Thymus (tissue), 14 donors: ENCODE measurements at places on chromosomes 6 and 20.

DNA sequence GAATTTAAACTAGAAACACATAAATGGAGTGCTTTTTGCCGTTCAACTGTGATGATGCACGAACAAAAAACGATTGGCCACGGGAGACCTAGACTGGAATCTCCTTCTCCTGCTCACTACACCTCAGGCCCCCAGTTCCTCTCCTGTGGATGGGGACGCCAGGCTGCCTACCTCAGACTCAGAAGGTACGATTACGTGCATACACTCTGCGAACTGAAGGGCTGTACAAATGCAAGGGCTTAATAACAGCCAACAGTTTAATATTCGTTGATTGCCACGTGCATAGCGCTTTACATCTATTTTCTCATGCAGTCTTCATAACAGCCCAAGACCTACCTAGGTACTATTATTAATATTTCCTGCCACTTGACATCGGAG, 495 bp upstream of the ARMC2 start:
- DNase-seq, result no peak

GRCh38 chr20:49964964-49965780, 17.6 kb upstream of the SNAI1 start:
- no peak for DNase-seq

DNA sequence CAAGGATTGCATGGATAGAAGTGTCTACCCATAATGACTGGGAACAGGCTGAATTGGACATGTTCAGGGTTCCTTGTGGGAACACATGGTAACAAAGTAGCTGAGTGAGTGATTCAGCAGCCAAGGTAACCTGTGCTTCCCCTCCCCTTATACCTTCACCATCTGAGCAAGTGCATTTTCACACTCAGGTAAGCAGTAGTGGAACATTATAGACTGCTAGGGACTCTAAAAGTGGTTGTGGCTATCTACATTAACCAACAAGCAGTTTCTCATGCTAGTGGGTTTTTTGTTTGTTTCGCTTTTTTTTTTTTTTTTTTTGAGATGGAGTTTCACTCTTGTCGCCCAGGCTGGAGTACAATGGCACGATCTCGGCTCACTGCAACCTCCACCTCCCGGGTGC, 41.4 kb downstream of the KIZ start:
- DNase-seq, result no peak

- DNase-seq, result peak; percentile 79
Measured at GRCh38 chr20:62407221-62407992, at the start of gene CABLES2. CABLES2 (minus strand) TSS chr20:62407285; CDS start chr20:62407276, 9 bp downstream.

DNA sequence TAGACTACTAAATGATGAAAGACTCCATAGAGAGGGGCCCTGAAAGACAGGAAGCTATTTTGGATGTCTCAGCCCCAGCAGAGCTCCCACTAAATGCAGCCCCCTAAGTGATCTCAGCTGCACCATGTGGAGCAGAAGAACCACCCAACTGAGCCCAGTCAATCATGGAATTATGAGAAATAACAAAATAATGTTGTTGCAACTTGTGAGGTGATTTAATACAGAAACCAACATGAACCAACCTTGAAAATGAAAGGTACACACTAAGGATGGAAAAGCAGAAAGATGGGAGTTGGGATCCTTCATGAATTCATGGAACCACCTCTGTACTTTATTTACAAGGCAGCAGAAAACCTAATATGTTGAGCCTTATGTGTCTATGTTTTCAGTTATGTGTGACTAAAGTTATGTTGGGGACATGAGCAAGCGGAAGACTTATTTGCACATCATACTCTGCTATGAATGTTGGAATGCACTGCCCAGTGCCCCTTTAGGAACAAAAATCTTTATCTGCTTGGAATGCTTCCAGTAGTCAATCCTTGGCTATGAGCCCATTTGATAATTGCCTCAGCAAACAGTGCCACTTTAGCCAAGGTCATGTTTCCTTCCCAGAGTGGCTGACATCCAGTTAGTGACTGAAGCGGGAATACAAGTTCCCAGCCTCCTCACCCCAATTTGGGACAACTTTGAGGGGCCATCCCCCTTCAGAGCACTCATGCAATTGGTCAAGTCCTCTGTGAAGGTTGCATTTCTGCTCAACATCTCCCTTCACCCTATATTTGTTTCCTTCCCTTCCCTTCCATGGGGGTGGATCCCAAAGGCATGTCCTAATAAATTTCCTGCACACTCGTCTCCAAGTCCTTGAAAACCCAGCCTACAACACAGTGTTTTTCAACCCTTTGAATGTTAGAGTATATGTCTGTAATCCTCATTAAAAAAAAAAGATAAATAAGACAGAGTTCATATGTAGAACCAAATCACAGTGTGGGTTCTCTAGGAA, 18.4 kb downstream of the TP53RK start:
- DNase-seq, result no peak

DNA sequence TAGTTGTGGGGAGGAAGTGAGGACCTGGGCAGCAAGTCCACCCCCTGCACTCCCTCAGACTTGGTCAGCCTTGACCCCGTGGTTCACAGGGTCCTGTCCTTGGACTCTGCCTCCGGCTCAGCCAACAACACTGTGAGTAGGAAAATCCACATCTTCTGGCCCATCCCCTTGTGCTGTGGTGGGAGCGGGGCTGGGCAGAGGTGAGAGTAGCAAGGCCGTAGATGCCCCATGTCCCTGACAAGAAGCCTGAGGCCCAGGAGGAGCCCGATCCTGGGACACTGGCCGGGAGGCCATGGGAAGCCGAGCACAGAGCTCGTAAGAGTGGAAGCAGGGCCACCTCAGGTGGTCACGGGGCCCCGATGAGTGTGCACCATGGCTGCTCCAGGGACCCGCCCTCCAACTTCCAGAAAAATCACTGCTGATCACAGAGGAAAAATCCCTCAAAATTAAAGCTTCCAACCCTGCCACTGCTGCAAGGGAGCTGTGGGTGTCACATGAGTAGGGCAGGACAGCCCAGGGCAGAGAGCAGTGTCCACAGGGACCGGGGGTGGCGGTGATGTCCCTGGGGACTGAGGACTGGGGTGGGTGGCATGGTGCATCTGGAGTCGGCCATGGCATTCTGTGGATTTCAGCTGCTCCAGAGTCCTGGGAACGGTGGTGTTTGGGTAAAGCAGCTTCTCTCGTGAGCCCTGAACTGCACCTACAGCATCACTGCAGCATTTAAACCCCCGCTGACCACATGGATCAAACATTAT, 189.4 kb downstream of the DLL1 start:
- no peak for DNase-seq

GRCh38 chr6:8637896-8638597, 202.7 kb upstream of the SLC35B3 start:
- no peak for DNase-seq

- no peak for DNase-seq
Measured at GRCh38 chr20:879626-880025, 36.5 kb downstream of the ANGPT4 start.

DNA sequence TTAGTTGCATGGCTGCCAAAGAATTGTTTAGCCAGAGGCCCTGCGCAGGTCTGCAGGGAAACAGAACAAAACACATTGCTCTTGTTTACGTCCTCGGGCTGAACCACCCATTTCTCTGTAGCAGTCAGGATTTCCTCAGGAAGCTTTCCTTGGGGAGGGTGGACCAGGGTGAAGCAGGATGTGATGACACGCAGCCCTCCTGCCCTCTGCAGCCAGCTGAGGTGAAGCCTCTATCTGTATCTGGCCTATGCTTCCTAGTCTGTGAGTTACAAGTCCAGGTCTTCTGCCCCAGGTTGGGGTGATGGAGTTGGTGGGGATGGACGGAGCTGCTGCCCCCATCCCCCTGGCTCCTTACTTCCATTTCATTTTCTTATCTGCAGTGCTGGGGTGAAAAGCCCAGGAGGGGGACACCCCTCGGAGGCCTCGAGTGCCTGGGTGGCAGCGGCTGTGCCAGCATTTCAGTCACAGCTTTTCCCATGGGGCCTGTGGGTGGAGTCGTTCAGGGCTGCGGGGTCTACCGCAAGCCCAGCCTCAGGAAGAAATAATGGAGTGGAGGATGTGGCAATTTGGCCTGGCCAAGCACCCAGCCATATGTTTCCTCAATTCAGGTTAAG, 24.9 kb downstream of the SASH1 start:
- no peak for DNase-seq

- DNase-seq, result no peak
Measured at GRCh38 chr6:126232671-126233070, 107.2 kb upstream of the CENPW start.

GRCh38 chr20:46027245-46027853, 1.7 kb upstream of the SLC12A5 start:
- peak; percentile 30 for DNase-seq

DNA sequence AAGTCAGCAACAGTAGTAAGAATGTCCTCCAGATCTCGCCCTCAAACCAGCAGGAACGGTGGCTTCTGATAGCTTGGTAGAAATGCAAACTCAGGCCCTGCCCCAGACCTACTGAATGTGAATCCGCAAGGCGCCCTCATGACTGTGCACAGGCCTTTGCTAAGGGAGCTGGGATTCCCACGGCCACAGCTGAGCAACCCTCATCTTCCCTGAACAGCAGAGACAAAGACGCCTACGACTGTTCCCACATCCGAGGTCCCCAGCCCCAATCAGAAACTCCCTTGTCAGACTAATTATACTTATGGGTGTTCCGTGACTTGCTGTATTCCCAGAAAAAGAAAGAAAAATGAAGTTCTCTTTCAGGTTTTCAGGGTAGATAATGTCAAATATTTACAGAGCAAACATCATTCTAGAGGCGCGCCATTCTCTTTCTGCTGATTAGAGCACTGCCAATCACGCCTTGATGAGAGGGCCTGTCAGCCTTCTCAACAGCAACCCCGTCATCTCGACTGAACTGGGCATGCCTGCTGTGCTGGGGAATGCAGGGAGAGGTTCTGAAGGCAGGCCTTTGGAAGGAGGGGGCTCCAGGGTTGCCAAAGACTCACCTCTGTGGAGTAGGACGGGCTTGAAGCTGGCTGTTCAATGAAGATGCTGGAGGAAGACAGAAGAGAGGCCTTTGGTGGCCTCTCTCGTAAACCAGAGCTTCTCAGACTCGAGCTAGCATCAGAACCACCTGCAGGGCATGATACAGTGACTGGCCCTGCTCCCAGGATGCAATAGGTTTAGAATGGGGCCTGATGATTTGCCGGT, 79.9 kb downstream of the ZNF217 start:
- DNase-seq, result no peak

GRCh38 chr6:117512056-117512828, 29.8 kb downstream of the DCBLD1 start:
- no peak for DNase-seq

GRCh38 chr6:140684776-140685550, 1310.5 kb upstream of the CITED2 start:
- DNase-seq, result no peak

- no peak for DNase-seq
Measured at GRCh38 chr20:49603209-49603627, 35.3 kb upstream of the PTGIS start.

DNA sequence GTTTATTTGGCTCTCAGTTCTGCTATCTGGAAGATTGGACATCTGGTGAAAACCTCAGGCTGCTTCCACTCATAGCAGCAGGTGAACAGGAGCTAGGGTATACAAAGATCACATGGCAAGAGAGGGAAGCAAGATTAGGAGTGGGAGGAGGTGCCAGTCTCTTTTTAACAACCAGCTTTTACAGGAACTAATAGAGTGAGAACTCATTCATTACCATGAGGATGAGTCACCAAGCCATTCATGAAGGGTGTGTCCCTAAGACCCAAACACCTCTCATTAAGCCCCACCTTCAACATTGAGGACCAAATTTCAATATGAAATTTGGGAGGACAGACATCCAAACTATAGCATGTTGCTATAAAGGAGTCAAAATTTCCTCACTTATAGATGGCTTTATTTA, 85.4 kb upstream of the HCRTR2 start:
- no peak for DNase-seq

- peak; percentile 62 for DNase-seq
Measured at GRCh38 chr6:90397929-90398674, 101.5 kb upstream of the BACH2 start.

DNA sequence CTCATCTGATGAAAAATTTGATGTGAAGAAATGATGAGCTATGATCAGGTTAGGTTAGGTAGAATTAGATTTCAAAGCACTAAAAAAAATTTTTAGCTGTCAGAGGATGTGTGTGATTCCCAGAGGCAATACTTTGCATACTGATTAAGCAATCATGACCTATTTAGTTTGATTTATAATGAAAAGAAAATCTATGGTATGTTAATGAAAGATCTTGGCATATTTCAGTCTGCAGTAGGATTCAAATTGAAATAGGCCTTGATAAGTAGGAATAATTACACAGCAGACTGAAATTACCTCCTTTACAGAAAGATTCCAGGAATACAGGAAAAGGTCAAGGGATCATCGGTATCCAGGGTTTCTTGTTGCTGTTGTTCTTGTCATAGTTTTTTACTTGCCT, 69.3 kb downstream of the HDDC2 start:
- DNase-seq, result no peak

- no peak for DNase-seq
Measured at GRCh38 chr6:56026455-56027180, 151.2 kb upstream of the BMP5 start.

- DNase-seq, result no peak
Measured at GRCh38 chr20:48129345-48129942, 344.2 kb upstream of the SULF2 start.

- DNase-seq, result peak; percentile 9
Measured at GRCh38 chr20:2692036-2692885, at the start of gene EBF4. EBF4 (plus strand) TSS chr20:2692780; CDS start chr20:2693646, 866 bp downstream.

- DNase-seq, result no peak
Measured at GRCh38 chr6:26563488-26563887, 25.3 kb downstream of the HMGN4 start.

- no peak for DNase-seq
Measured at GRCh38 chr6:12001004-12001705, 11.0 kb upstream of the HIVEP1 start.

- no peak for DNase-seq
Measured at GRCh38 chr6:125951323-125951722, 5.2 kb upstream of the HINT3 start.

DNA sequence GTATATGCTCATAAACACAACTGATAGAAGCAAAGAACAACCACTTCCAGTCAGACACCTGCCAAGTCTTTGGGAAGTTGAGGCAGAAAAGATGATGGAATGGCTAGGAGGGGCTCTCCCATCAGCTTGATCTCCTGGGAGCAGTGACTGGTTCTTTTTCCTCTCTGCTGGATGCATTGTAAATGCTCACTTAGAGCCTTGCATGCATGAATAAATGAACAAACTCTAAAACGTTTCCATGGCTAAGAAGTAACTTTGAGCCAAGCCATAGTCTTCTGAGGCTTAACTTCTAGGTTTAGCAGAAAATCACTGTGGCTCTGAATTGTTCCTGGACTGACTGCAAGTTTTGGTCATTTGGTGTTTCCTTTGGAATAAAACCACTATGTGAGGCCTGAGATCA, 166.4 kb upstream of the CITED2 start:
- DNase-seq, result no peak

GRCh38 chr6:88997327-88997726, 33.9 kb upstream of the RNGTT start:
- DNase-seq, result no peak

- DNase-seq, result no peak
Measured at GRCh38 chr6:4660377-4661321, 115.6 kb upstream of the CDYL start.
